ENCODE measurements at places on chromosomes 6 and 20.

DNA sequence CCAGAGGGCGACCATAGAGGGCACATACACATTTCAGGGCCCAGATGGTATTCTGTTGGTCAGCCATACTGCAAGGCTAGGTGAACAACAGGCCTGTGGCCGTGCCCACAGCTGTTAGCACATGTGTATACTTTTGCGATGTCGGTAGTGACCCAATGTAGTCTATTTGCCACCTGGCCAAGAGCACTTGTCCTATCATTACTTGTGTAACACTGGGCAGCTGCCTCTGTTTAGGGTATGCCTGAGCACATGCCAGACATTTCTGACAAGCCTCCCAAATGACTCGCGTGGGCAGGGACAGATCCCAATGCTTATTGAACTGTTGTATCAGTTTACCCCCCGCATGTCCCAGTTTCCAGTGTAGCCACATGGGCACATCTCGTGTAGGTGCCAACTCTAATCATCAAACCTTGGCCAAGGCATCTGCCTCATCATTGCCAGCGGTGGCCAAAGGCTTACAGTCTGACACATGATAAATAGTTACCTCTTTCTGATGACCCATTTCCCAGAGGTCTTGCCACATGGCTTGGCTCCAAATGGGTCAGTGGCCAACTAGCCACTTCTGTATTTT, 74.4 kb upstream of the FBXL4 start:
- no peak for DNase-seq

- no peak for DNase-seq
Observed at GRCh38 chr6:35164868-35165267, 23.7 kb upstream of the TCP11 start.

DNA sequence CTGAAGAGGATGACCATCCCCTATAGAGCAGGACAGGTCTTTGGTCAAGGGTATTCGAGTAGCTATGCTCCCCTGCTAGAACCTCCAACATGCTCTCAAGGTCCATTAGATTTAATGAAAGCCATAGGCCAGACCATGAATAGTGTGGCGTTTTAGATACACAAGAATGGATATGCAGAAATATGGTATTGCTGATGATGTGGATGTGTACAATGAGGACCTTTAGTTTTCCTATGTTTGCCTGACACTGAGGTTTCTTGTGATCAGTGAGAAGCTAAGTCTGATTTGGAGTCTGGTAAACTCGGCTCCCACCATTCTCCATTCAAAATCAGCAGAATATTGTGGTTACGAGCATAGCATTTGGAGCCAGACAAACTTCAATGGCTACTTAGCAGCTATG, 125.6 kb downstream of the TSHZ2 start:
- DNase-seq, result no peak

DNA sequence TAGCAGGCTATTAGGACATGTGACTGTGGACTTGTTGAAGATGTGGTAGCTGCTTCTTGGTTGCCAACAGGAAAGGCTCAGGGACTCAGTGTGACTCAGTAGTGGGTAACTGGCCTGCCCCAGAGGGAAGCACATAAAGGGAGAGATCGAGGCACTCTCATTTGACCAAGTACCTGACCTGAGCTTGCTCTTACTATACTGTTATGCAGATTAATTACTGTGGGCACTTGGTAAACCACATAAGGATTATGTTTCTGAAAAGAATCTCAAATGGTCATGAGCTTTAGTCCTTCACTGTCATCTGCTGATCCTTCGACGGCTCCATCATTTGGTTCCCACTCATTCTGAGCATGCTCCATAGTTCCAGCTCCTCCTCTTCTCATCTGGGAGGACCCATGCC, 48.2 kb upstream of the RPL7L1 start:
- no peak for DNase-seq

- DNase-seq, result no peak
Observed at GRCh38 chr6:29887330-29887818, 55.0 kb upstream of the HLA-A start.
